Right hindlimb (tissue), 1 donor: ENCODE measurements at places on chromosomes 12 and 14.

- peak; percentile 86 for DNase-seq
These were observed 50.7 kb downstream of the A2M start for GRCh38 chr12:9064815-9065606.

- no peak for DNase-seq
These were observed 86.4 kb upstream of the RPH3A start for GRCh38 chr12:112705037-112705632.

- no peak for DNase-seq
These were observed 30.3 kb downstream of the HMGA2 start for GRCh38 chr12:65854629-65855028.

GRCh38 chr12:57242329-57242690 lies 8.7 kb downstream of the STAC3 start:
- no peak for DNase-seq

DNA sequence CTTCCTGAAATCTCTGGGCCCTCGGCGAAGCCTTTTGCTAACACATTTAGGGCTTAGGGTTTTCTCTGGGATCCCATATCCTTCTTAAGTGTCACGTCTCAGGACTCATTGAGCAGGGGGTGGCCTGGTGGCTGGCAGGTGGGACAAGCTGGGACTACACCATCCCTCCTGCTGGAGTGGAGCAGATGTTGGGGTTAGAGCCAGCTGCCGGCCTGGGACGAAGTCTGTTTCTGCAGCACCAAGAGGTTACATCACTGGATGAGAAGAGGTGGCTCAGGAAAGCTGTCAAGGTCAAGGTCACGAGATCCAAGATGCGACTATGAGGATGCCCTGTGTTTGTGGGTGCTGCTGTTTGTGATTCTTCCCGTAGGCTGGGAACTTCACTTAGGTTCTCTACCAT lies 16.3 kb downstream of the SMCO2 start:
- no peak for DNase-seq

- no peak for DNase-seq
These were observed 153.7 kb downstream of the TSPAN9 start for GRCh38 chr12:3230758-3231375.

- DNase-seq, result no peak
These were observed 198.1 kb downstream of the DAD1 start for GRCh38 chr14:22390824-22391461.

DNA sequence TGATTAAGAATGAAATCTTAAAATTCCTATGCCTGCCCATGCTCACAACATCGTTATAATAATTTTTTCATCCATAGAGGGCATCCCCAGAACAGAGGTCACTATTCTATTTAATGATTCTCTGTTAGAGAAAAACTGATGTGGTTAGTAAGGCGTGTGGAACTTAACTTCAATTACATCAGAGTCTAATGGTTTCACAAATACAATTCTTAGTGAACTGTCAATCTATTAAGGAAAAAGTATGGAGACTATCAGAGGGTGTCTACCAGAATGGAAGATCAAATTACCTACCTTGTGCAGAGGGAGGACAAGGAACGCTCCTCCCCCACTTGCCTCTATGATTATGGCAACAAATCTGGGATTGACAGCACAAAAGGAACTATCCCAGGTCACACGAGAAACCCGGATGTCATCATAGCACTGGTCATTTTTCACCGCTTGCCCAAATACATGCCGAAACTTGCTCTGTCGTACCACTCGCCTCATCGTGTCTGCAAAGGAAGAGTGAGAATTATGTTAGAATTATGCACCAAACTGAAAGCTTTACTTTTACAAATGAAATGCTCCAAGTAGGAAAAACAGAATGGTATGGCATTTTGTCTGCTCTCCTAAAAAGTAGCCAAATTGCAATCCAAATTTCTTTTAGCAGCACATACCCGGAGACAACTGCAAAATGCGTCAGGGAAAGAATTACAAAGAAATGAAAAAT lies 30.3 kb downstream of the CORO1C start:
- no peak for DNase-seq

GRCh38 chr12:46664761-46665287 lies 161.0 kb downstream of the SLC38A4 start:
- no peak for DNase-seq

- no peak for DNase-seq
These were observed 379.3 kb upstream of the DCN start for GRCh38 chr12:91561958-91562325.

- no peak for DNase-seq
These were observed 699.9 kb downstream of the C12orf50 start for GRCh38 chr12:87329076-87329863.

DNA sequence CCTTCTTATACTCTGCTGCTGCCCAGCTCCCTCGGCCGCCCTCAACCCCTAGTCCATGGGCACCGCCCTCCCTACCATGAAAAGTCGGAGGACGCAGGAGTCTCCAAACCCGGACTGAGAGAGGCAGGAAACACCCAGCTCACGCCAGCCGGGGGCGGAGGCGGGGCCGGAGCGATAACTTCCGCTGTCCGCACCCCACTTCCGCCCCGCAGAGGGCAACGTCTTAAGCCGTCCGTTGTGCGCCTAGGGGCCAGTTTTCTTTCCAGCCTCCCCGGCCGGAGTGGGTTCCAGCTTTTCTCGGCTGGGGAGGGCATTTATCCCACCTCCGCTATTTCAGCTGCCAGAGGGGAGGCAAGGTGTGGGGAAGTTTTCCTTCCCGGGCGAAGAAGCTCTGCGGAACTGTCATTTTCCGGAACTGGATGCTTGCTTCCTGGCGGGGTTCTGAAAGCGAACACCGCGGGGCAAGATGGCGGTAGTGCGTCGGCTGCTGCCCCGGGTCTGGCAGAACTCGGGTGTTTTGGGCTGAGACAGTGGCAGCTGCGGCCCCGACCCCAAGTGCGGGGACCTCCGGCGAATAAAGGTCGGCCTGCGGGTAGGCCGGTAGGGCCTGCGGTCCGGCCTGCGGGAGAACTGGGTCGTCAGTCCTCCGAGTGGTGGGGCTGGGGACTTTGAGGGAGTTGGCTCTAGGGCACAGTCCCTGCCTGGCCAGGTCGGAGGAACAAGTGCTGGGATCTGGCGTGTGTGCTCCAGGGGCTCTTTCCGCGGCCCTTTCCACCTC lies at the start of the genes KCTD10 and UBE3B:
Gene KCTD10, minus strand, starts transcription at position 116 of the 778 bp plus-strand sequence. Its CDS starts 38 bp downstream, at position 78.
Gene UBE3B, plus strand, starts transcription at position 450 of the 778 bp plus-strand sequence. CDS start 5,918 bp downstream, outside the sequence.
- peak; percentile 91 for DNase-seq

DNA sequence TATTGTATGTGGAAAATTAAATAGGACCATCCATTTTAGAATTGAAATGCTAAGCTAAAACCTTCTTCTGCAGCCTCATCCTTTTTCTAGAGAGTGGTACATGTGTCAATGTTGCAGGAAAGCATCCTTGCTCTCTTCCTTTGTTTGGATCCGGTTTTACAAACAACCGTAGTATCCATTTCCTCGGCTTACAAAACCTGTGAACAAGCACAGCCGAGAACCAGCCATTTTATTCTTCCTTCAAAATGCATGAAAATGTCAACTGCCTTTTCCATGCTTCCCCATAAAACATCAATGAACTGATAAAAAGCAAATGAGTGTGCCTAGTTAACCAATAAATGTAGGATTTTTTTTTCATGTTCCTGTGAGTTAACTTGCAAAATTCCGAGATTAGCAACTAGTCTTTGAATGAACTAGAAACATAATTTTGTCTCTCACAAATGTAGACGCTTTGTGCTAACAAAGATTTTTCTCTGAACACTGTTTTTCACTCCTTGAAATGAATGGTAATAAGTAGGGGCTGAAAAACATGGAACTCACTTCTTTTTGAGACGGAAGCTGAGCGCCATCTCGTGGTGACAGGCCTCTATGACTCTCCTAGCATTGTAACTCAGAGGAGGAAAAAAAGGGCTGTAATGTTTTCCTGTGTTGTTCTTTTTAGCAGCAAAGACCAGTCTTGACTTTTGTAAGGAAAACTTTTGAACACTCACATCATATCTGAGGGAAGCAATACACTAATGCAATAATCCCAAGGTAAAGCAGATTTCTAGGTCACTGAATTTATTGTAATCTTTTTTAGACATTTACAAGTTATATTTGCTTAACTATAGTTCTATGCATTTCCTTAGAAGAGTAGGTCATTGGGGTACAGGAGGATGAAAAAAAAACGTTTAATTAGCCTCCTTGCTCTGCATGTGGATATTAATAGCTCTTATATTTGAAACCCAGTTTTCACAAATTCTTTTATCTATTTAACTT lies 157.4 kb upstream of the FOXG1 start:
- DNase-seq, result peak; percentile 74

- DNase-seq, result no peak
These were observed 138.4 kb downstream of the RAD51B start for GRCh38 chr14:67957946-67958345.

DNA sequence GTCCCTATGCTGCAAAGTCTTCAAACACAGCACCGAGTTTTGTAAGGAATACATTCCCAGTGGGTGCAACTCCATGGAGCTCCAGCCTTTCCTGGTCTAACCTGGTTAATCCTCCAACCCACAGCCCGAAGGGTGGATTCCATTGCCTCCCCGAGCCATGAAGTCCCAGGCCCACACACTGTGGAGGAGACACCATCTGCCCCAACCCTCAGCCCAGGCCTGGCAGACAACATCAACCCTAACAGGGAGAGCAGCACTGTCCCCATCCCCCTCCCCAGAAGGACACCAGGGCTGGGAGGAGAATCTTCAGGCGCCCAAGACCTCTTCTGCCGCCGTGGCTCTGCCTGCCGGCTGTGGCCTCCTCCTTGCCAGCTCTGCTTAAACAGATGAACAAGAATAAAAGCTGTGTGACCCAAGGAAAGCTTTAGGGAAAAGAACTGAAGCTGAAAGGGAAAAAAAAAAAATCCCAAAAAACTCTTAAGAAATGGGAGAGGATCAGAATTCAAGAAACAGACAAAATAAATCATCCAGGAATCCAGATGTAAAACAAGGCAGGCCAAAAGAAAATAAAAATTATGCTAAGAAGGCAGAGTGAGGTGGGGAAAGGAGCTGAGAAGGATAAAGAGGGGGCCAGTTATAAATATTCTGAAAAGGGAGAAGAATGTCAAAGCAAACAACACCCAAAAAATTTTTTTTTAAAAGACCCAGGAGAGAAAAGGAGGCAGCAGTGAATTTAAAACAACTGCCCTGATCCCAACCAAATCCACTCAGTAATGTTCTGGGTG lies 16.0 kb upstream of the ZFP36L1 start:
- DNase-seq, result peak; percentile 24
